Right ventricle myocardium inferior (tissue), 1 donor: ENCODE measurements at places on chromosomes 12 and 14. TPM values are rescaled to one million over a fixed set of nuclear protein-coding genes. Genes with fewer than 3 reads are reported as not detected.

KRT8 gene
- 117 TPM for total RNA-seq

KRT80 gene
- not detected for total RNA-seq

TCL1B gene
- total RNA-seq: not detected

SLC25A47 gene
- not detected for total RNA-seq

ACOT4 gene
- total RNA-seq: 0.97 TPM

SDSL gene
- total RNA-seq: 8.5 TPM

BEGAIN gene
- total RNA-seq: 0.68 TPM

CRACR2A gene
- total RNA-seq: 4.5 TPM

TMEM63C gene
- total RNA-seq: 2.7 TPM

STRAP gene
- 135 TPM for total RNA-seq

RFX4 gene
- not detected for total RNA-seq

CCDC184 gene
- 1.0 TPM for total RNA-seq

PTCSC3 gene
- total RNA-seq: not detected

GARIN6 gene
- not detected for total RNA-seq

DIO2 gene
- 1.6 TPM for total RNA-seq

HCAR2 gene
- 0.46 TPM for total RNA-seq

FGF6 gene
- total RNA-seq: not detected

ST8SIA1 gene
- total RNA-seq: 3.6 TPM

USP15 gene
- 50.7 TPM for total RNA-seq

STAB2 gene
- 0.11 TPM for total RNA-seq

PTGER2 gene
- 0.76 TPM for total RNA-seq

RNASE3 gene
- not detected for total RNA-seq

IL22 gene
- total RNA-seq: not detected

KRT78 gene
- total RNA-seq: not detected

AQP2 gene
- not detected for total RNA-seq
